ENCODE measurements at places on chromosomes 2 and 18.

GRCh38 chr18:79634593-79635426, 44.8 kb upstream of the CTDP1 start:
- no peak for DNase-seq

GRCh38 chr2:46161315-46161714, 135.9 kb upstream of the EPAS1 start:
- DNase-seq, result no peak

- no peak for DNase-seq
Observed at GRCh38 chr18:78108554-78108953, 858.9 kb downstream of the GALR1 start.

GRCh38 chr2:221451862-221452788, 120.0 kb downstream of the EPHA4 start:
- DNase-seq, result no peak

- no peak for DNase-seq
Observed at GRCh38 chr2:11795590-11795989, 49.2 kb downstream of the LPIN1 start.

DNA sequence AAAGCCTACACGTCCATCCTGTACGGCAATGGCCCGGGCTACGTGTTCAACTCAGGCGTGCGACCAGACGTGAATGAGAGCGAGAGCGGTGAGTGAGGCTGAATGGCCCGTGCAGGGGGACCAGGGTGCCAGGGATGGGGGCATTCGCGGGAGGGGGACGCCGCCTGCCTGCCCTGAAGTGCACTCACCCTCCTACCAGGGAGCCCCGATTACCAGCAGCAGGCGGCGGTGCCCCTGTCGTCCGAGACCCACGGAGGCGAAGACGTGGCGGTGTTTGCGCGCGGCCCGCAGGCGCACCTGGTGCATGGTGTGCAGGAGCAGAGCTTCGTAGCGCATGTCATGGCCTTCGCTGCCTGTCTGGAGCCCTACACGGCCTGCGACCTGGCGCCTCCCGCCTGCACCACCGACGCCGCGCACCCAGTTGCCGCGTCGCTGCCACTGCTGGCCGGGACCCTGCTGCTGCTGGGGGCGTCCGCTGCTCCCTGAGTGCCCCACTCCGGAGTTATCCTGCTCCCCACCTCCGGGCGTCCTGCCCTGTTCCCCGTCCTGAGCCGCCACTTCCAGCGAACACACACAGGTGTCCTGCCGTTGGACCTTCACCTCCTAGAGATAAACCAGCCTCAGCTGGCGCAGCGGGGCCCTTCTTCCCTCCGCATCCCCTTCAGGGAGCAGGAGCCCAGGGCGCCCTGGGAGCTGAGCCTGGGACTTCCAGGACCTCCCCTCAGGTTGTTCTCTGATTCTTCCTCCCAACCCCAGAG, 2.9 kb downstream of the ALPI start:
- no peak for DNase-seq

- DNase-seq, result no peak
Observed at GRCh38 chr2:159362816-159363251, 76.3 kb upstream of the WDSUB1 start.

DNA sequence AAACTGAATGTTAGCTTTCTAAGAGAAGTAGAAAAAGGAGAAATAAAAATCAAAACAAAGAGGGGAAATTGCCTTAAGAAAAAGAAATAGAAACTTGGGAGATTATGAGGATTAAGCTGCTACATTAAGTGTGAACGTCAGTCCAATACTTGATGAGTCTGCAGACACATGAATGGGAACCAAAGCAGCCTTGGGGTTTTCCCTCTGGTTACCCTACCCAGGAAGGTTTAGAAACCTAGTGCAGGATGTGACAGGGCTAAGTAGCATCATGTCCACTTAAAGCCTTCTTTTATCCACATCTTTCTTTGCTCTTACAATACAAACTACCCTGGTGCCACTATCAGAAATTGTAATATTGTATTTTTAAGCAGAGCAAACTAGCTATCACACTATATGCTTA, 22.3 kb downstream of the SLC35F5 start:
- no peak for DNase-seq

DNA sequence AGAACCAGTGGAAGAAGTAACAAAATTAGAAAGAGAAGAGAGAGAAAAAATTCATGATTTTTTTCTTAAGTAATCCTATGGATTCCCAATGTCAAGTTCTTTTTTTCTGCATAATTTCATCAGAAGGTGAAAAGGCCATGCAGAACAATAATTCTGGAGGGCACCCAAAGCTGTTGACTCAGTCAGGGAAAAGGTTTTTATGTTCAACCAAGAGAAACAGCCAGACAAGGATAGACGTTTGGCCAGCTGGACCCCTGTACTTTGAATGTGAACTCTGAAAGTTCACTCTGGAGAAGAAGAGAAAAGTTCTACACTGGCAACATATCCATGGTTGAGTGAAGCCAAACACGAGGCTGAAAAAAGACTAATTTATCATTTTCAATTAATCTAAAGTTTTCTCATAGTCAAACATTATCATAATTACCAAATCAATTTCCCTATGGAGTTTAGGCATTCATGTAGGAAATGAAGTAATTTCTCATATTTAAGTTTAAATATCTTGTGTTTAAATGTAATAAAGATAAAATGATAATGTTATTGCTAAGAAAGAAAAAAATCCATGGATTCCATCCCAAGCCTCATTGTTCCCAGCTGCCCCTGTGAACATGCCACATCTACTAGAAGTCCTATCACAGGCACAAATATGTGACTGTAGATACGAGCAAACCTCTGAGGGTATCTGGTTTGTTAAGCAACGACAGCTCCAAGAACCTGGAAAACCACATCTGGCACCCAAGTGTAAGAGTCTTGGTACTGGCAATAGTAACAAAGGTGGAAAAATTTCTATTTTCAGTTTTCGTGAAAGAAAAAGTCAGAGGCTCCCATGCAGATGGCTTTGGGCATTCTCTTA, 742.7 kb upstream of the ACVR2A start:
- DNase-seq, result no peak

DNA sequence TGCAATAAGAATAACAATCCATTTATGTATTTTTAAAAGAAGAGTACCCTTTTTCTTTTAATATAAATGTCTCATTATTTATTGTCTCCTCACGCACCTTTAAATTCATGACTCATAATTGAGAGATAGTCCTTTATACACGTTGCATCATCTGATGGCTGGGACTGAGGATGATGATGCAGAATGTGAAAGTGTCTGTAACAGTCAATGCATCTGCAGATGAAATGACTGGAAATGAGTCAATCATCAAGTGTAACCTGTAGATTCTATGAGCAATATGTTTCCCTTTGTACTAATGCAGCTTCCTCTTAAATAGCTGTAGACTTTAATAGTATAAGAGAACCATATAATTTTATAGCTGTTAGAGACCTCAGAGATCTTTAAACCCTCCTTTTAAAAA, 26.1 kb upstream of the SYT4 start:
- no peak for DNase-seq

DNA sequence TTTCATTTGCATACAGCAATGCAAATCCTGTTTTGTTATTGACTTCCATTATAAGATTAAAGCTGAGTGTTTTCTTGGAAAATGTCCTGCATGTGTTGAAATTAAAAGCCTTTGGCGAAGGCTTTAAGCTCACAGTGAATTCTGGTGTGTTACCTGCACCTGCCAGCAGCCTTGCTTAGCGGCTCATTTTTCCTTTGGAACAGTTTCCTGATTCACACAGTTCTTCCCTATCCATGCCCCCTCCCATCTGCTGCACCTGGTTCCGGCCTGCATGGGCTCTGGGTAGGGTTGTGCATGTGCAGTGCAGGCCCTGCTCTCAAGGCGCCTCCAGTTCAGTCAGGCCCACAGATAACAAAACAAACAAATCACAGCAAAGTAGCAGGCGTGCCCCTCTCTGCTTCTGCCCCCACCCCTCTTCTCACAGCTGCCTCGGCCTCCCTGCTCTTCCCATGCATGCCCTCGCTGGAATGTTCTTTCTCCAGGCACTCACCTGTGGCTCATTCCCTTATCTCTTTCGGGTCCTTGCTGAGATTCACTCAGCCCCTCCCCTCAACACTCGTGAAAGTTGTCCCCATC, 15.8 kb downstream of the MTCL1 start:
- no peak for DNase-seq

GRCh38 chr2:175143191-175143590, 24.8 kb downstream of the ATF2 start:
- no peak for DNase-seq

DNA sequence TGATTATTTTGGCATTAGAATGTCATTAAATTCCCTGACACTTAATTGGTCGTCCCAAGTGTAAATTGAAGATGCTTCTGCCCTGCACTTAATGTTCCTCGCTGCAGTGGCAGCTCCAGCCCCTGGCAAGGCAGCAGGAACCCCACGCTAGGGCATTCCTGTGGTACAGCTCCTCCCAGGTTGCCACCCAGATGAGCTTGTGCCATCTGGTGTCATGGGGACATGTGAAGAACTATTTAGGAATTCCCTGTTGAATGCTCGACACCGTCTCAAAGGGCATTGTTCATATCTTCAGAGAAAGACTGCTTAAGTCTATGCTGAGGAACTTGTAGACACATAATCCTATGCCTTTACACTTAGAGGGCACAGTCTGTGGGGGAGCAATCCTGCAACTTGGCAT, 38.9 kb downstream of the BCL2L11 start:
- no peak for DNase-seq

DNA sequence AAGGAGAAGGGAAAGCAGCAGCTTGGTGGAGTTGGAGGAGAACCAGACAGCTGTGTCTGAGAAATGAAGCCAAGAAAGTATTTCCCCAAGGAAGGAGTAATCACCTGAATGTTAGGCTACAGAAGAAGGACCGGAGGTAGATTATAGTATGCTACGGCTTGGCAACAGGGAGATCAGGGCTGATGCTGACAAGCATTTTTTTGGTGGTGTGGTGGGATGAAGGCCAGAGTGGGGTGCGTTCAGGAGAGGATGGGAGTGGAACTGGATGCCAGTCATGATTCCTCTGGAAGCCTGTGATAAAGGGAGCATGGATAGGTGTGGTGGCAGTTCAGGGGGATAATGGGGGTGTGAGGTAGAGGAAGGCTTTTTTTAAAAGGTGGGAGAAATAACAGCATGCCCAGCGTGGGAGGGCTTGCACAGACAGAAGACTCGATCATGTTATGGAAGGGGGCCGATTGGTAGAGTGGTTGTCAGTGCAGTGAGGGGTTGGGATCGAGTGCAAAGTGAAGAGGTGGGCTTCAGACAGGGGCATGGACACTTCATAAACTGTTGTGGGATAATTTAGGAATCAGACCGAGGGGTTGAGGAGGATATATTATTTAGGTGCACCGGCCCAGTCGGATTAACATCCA, 5.6 kb downstream of the CEP192 start:
- no peak for DNase-seq

- no peak for DNase-seq
Observed at GRCh38 chr2:40457837-40458236, 5.9 kb upstream of the SLC8A1 start.

GRCh38 chr2:115652652-115653051, 1210.2 kb downstream of the DPP10 start:
- no peak for DNase-seq

GRCh38 chr2:8230466-8230865, 451.4 kb upstream of the ID2 start:
- no peak for DNase-seq

- no peak for DNase-seq
Observed at GRCh38 chr2:201144101-201145051, 28.4 kb downstream of the CFLAR start.

- DNase-seq, result no peak
Observed at GRCh38 chr18:30683836-30684235, 358.7 kb downstream of the DSC3 start.

- no peak for DNase-seq
Observed at GRCh38 chr2:237486334-237486818, 675 bp upstream of the MLPH start.

DNA sequence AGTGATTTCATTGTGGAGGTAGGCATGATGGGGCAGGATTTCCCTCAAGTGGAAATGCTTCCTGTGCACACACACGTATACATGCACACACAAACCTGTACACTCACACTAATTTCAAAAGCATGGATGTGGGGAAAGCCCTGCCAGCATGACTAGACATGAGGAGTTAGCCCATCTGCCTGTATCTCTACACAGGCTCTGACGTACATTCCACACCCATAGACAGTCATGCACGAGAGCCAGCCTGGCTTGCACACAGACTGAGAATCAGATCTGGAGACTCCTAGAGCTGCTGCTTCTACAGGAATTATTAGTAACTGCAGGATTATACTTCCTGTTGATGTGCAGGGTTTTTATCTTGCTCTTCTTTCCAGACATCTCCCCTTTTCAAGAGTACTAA, 27.3 kb upstream of the NFU1 start:
- DNase-seq, result no peak
